ENCODE measurements at places on chromosomes 4 and X. TPM values are rescaled to one million over a fixed set of nuclear protein-coding genes. Genes with fewer than 3 reads are reported as not detected.

Gene PNMA3
- total RNA-seq, result 0.53 TPM

Gene MAGEA12
- total RNA-seq, result not detected

GRCh38 chr4:102575369-102576129, 74.4 kb downstream of the NFKB1 start:
- DNase-seq, result no peak

DNA sequence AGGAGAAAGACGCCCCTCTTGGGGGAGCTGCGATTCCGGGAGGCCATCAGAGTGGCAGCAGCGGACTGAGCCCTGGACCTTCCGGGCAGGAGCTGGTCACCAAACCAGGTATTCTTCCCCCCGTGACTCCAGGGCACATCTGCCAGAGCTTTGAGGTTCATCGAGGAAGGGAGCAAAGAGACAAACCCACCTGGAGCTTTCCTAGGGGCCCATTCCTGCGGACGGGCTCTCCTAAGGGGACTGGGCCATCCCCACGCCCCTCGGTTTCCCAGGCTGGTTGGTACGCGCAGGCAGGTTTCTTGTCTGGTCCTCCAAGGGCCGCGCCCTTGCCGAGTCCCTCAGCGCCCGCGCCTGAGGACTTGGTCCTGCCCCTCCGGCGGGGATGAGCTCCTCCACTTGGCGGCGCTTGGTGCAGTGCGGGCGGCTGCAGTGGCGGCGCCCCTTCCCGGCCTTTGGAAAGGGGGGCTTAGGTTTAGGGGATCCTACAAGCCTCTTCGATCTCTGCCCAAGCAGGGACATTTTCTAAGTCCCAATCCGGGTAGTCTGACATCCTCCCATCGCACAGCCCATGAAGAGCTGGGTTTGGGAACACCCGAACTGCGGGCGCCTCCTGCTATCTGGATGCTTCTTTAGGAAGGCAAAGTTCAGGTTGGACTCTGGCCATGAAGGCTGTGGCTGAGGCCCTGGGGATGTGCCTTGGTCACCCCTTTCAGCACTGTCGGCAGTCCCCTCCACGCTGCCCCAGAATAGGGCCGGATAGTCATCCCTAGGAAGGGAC, 538 bp downstream of the STBD1 start:
- DNase-seq, result no peak

GRCh38 chr4:2247128-2248043, 5.5 kb upstream of the HAUS3 start:
- peak; percentile 62 for DNase-seq

- DNase-seq, result no peak
Measured at GRCh38 chr4:107996949-107997788, 7.5 kb downstream of the HADH start.

- DNase-seq, result no peak
Measured at GRCh38 chr4:188949596-188949995, 810.4 kb downstream of the TRIML1 start.

GRCh38 chr4:38152721-38153386, 192.7 kb downstream of the PTTG2 start:
- no peak for DNase-seq
